ENCODE measurements at places on chromosomes 1 and 21. TPM values are rescaled to one million over a fixed set of nuclear protein-coding genes. Genes with fewer than 3 reads are reported as not detected.

- no peaks in the 10 kb centered on the region for H3K27me3 ChIP-seq
- no peak overlapping the region for H3K27ac ChIP-seq
- no peaks in the 10 kb centered on the region for H3K36me3 ChIP-seq
- no peak overlapping the region for H3K4me3 ChIP-seq
Observed at GRCh38 chr1:233368106-233368788, 40.7 kb downstream of the MAP3K21 start.

- no peak for DNase-seq
- H3K4me3 ChIP-seq = no peak overlapping the region
- H3K4me1 ChIP-seq = no peaks in the 10 kb centered on the region
- no peaks in the 10 kb centered on the region for H3K27me3 ChIP-seq
- H3K27ac ChIP-seq = no peak overlapping the region
Observed at GRCh38 chr21:45801989-45802388, 158.5 kb downstream of the PCBP3 start.

- no peak overlapping the region for H3K4me3 ChIP-seq
- no peaks in the 10 kb centered on the region for H3K27me3 ChIP-seq
- H3K36me3 ChIP-seq = no peaks in the 10 kb centered on the region
- no peaks in the 10 kb centered on the region for H3K4me1 ChIP-seq
- no peak overlapping the region for H3K27ac ChIP-seq
Observed at GRCh38 chr1:53766831-53767405, 28.0 kb upstream of the GLIS1 start.

DNA sequence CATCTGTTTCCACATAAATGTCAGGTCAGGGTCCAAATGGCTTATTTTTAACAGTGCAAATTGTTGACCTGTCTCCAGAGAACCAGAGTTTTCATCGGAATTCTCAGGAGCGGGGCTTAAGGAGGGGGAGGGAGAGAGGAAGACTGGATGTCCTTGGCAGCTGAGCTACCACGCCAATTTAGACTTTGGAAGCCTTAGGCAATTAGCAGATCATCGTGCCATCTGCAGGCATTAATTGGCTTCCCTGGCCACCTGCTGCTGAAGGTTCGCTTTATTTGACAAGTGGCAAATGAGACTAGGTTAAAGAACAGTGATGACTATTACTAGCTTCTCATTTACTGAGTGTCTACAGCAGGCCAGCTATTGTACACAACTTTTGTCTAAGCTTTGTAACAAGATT, 43.7 kb downstream of the HLX start:
- H3K4me3 ChIP-seq = no peak overlapping the region
- H3K27ac ChIP-seq = no peak overlapping the region
- H3K36me3 ChIP-seq = no peaks in the 10 kb centered on the region
- H3K4me1 ChIP-seq = no peaks in the 10 kb centered on the region

GRCh38 chr1:15455522-15455921, 1.0 kb upstream of the CELA2A start:
- no peak for DNase-seq
- H3K4me1 ChIP-seq = no peaks in the 10 kb centered on the region
- H3K4me3 ChIP-seq = no peak overlapping the region
- H3K27ac ChIP-seq = no peak overlapping the region
- no peaks in the 10 kb centered on the region for H3K27me3 ChIP-seq

DNA sequence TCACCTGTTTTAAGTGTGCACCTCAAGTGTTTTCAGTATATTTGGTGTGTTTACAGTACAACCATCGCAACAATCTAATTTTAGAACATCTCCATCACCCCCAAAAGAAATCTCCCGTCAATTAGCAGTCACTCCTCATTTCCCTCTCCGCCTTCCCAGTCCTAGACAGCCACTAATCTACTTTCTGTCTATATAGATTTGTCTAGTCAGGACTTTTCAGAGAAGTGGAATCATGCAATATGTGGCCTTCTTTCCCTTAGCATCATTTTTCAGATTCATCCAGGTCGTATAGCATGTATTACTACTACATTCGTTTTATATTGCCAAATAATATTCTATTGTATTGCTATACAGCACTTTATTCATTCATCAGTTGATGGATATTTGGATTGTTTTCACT, 1.7 kb upstream of the SHE start:
- peaks cover 7% of the 10 kb centered on the region for H3K4me1 ChIP-seq
- DNase-seq = no peak
- no peak overlapping the region for H3K4me3 ChIP-seq
- no peaks in the 10 kb centered on the region for H3K36me3 ChIP-seq
- H3K27me3 ChIP-seq = no peaks in the 10 kb centered on the region

DNA sequence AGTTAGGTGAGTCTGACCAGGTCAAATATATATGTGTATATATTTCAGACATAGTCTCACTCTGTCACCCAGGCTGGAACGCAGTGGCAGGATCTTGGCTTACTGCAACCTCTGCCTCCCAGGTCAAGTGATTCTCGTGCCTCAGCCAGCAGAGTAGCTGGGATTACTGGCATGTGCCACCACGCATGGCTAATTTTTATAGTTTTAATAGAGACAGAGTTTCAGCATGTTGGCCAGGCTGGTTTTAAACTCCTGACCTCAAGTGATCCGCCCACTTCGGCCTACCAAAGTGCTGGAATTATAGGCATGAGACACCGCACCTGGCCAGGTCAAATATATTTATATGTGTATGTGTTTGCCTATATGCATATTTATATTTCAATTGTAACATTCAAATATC, 581.5 kb upstream of the B3GALT2 start:
- no peak overlapping the region for H3K27ac ChIP-seq
- H3K4me3 ChIP-seq = no peak overlapping the region
- no peak for DNase-seq
- H3K27me3 ChIP-seq = no peaks in the 10 kb centered on the region
- H3K4me1 ChIP-seq = peaks cover 5% of the 10 kb centered on the region
- no peaks in the 10 kb centered on the region for H3K36me3 ChIP-seq

DNA sequence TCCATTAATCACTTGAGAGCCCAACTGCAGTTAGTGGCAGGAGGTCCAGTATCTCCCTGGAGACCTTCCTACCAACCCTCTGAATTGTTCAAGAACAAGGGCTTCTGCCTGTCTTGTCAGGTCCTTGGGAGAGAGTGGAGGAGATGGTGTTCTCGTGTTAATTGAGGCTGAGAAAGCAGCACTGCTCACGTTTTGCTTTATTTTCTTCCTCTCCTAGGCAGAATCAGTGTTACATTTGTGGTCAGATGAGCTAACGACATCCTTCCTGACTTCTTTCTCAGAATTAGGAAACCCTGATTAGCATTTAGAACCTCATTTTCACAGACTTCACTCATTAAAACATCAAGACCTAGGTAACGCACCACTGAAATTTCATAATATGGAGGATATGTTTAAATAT, 26.4 kb upstream of the LRIG2 start:
- H3K27me3 ChIP-seq = no peaks in the 10 kb centered on the region
- H3K4me3 ChIP-seq = no peak overlapping the region
- H3K27ac ChIP-seq = no peak overlapping the region
- no peaks in the 10 kb centered on the region for H3K4me1 ChIP-seq
- no peak for DNase-seq

DNA sequence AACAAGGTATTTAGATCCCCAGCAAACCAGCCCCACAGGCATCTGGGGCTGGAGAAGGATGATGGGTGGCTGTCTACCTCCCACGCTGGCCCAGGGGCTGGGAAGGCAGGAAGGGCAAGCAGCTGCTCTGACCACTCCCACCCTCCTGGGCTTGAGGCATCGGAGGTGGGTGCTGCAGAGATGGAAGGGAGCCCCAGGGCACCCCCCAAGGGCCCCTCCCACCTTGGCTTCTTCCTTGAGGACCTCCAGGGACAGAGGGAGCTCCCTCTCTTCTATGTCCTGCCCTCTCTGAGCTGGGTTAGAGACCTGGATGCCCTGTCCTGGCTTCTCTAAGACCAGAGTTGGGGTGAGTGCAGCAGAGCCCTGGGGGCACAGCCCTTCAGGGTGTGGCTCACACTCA, 3.1 kb downstream of the CD52 start:
- H3K4me3 ChIP-seq = no peak overlapping the region
- peaks cover 5% of the 10 kb centered on the region for H3K27me3 ChIP-seq
- H3K36me3 ChIP-seq = no peaks in the 10 kb centered on the region
- DNase-seq = no peak
- H3K4me1 ChIP-seq = no peaks in the 10 kb centered on the region

- H3K4me3 ChIP-seq = no peak overlapping the region
- H3K27me3 ChIP-seq = no peaks in the 10 kb centered on the region
- DNase-seq = no peak
- no peak overlapping the region for H3K27ac ChIP-seq
- H3K4me1 ChIP-seq = peaks cover 21% of the 10 kb centered on the region
- H3K36me3 ChIP-seq = no peaks in the 10 kb centered on the region
Observed at GRCh38 chr1:117657031-117657430, 51.2 kb downstream of the TENT5C start.

The ADCY10 gene
- total RNA-seq = not detected

The TRIM67 gene
- 0.30 TPM for total RNA-seq

The UBE2U gene
- total RNA-seq = not detected

The WNT4 gene
- total RNA-seq = not detected

The PLEKHA6 gene
- 13.9 TPM for total RNA-seq

The IGSF3 gene
- total RNA-seq = 3.9 TPM

The PRXL2B gene
- 18.0 TPM for total RNA-seq

The TDRD5 gene
- 0.21 TPM for total RNA-seq

The GPR25 gene
- total RNA-seq = not detected
